ENCODE measurements at places on chromosomes 5 and 9. TPM values are rescaled to one million over a fixed set of nuclear protein-coding genes. Genes with fewer than 3 reads are reported as not detected.

FCN2 gene
- total RNA-seq: 95.7 TPM

IFNA21 gene
- total RNA-seq: not detected

FST gene
- total RNA-seq: 16.9 TPM

TAS2R1 gene
- total RNA-seq: not detected

FOXD4 gene
- total RNA-seq: not detected

PALM2AKAP2 gene
- total RNA-seq: 32.1 TPM

ROR2 gene
- total RNA-seq: 0.15 TPM

MARVELD2 gene
- 29.7 TPM for total RNA-seq

B4GALT1 gene
- 48.2 TPM for total RNA-seq

KIF4B gene
- total RNA-seq: not detected

CEP72 gene
- 4.7 TPM for total RNA-seq

BDP1 gene
- total RNA-seq: 8.2 TPM

FAM163B gene
- total RNA-seq: 2.8 TPM

ENTREP1 gene
- total RNA-seq: 0.30 TPM

GTF2H2C gene
- total RNA-seq: 10.8 TPM

OR13C8 gene
- not detected for total RNA-seq

SLC25A2 gene
- total RNA-seq: 0.25 TPM

STPG3 gene
- not detected for total RNA-seq

CNTFR gene
- total RNA-seq: 13.0 TPM

ITK gene
- 0.70 TPM for total RNA-seq

FIBCD1 gene
- total RNA-seq: not detected

PHYHD1 gene
- total RNA-seq: 70.8 TPM

CEL gene
- 7.7 TPM for total RNA-seq

AMBP gene
- 6,364 TPM for total RNA-seq

Measured in left lobe of liver (tissue), 2 donors.